NCI-H748 treated with DMSO at 0.1 percent for 48 hours (cell line): ENCODE measurements at places on chromosomes 16 and 17.

DNA sequence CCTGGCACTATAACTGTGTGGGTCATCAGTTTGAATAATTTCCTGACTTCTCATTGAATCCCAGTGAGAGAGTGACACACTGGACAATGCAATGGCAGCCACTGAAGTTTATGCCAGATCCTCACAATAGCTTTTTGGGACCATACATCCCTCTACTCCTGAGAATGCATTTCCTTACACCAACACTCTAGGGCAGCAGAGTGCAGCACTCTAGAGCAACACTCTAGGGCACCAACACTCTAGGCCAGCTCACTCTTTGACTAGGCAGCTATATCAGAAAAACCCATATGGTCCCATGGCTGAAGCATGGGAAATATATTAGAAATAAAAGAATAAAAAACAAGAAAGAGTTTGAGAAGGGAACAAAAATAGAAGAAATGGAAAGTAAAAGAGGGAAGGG is 309.2 kb downstream of the MAP2K6 start:
- DNase-seq: no peak

- no peak for DNase-seq
Measured at GRCh38 chr17:1736348-1737281, 6.1 kb upstream of the SERPINF2 start.

GRCh38 chr16:89064606-89065457 is 28.8 kb upstream of the ACSF3 start:
- DNase-seq: no peak

GRCh38 chr17:73387746-73388577 is 76.2 kb upstream of the CDC42EP4 start:
- DNase-seq: no peak

GRCh38 chr16:48217708-48218107 is 26.4 kb upstream of the LONP2 start:
- no peak for DNase-seq

DNA sequence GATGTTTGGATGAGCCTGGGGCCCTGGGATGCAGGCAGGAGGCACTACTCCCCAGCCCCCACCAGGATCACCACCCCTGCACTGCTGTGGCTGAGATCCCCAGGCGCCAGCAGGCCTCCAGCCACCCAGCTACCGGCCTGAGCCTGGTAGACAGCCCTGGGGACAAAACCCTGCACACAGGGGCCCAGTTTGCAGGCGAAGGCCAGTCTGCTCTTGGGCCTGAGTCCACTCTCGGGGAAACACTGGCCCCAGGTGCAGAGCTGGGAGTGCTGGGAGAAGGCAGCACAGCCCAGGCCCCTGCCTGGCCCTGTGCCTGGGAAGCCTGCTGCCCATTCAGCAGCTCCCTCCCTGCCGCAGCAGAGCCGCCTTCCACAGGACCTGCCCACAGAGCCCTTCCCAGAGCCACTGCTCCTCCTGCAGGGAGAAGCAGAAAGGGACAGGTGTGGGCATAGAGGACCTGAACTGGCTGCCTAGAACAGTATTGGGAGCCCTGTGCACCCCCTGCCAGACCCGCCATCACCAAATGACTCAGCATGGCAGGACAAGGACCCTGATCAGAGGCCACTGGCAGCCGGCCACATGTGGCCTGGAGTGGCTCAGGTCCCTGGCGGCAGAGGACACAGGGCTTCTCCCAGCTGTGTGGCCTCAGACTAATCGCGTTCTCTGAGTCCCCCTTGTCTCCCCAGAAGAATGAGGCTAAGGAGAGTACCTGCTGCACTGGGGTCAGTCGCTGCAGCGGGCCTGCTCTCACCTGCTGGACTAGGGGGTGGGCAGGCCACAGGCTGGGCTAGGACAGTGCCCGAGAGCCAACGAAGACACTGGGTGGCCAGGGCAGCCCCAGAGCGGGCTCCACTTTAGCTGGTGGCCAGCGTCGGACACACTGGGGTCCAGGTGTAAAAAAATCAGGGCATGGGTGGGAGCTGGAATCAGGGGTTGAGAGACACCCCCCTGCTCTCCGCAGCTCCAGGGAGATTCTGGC is 10.7 kb downstream of the MSRB1 start:
- DNase-seq: no peak

GRCh38 chr17:48322060-48322459 is 108.0 kb downstream of the SKAP1 start:
- DNase-seq: no peak

- no peak for DNase-seq
Measured at GRCh38 chr16:48914070-48914469, 304.1 kb upstream of the N4BP1 start.

GRCh38 chr16:81597079-81597658 is 152.6 kb downstream of the CMIP start:
- no peak for DNase-seq

DNA sequence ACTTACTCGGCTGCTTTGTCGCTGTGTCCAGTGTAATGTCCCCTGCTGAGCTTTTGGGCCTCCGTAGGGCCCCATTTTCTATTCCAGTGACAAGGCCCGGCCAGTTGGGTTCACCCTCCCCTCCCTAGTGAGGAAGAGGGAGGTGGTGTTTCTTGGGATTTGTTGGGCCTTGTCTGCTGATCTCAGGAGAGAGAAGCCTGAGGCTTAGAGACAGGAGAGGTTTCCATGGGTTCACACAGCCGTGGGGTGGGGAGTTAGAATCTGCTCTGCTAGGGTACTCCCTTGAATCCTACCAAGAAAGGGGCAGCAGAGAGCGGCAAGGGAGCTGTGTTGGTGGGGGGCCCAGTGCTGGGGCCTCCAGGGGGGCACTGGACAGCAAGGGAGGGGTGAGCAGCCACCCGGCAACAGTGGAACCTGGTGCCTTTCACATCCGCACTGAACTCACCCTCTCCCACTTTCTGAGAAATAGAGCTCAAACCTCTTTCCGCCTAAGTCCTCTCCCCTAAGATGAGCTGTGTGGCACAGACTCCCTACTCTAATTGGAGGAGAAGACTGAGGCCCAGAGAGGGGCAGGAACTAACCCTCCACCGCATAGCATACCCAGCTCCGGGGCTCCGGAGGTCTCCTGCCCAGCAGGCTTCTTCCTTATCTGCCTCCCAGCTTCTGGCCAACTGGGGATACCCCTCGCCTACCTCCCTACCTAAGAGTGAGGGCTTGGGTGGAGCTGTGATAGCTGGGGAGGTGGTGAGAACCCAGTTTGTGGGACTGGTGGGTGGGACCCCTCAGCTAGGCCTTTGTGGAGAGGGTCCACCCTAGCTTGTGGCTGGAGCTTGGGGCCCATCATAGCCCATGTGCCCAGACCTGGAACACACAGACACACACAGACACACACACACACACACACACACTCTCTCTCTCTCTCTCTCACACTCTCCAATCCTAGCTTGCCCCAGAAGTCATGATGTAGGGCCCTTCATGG is 6.8 kb downstream of the TBKBP1 start:
- no peak for DNase-seq

- DNase-seq: no peak
Measured at GRCh38 chr17:75155191-75155601, 884 bp upstream of the JPT1 start.

DNA sequence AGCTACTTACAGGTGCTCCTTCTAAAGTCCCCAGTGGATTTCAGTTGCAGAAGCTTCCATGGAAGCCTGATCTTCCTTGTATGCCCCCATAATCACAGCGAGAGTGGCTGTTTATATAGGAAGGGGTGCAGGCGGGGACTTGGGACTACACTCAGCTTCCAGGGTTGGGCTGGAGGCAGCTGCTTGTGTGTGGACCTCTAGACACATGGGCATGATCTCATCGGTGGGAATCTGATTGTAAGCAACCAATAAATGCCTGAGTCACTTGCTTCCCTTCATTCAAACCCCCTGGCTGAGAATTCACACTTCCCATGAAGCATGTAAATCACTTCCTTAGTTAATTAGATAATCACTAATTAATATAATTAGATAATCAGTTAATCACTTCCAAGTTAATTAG is 1.0 kb upstream of the KRT20 start:
- DNase-seq: no peak

DNA sequence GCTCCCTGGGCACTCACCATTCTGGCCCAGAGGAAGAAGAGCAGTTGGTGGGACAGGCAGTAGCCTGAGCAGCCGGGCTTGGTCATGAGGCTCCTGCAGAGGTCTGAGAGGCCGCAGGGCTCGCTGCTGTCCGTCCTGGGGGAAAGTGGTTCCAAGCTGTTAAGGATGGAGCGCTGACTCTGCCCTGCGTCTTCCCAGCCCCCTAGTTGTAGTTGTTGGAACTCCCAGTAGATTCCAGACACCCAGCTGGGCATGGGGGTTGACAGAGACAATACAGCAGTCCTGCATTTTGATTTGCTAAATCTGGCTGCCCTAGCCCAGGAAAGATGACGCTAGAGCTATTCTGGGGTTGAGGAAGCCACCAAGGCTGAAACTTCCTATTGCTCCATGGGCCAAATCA is 7.3 kb downstream of the C16orf89 start:
- DNase-seq: no peak

- no peak for DNase-seq
Measured at GRCh38 chr16:89024546-89025060, 47.6 kb upstream of the CBFA2T3 start.
